AML-193 (cell line): ENCODE measurements at places on chromosomes 3 and 15.

DNA sequence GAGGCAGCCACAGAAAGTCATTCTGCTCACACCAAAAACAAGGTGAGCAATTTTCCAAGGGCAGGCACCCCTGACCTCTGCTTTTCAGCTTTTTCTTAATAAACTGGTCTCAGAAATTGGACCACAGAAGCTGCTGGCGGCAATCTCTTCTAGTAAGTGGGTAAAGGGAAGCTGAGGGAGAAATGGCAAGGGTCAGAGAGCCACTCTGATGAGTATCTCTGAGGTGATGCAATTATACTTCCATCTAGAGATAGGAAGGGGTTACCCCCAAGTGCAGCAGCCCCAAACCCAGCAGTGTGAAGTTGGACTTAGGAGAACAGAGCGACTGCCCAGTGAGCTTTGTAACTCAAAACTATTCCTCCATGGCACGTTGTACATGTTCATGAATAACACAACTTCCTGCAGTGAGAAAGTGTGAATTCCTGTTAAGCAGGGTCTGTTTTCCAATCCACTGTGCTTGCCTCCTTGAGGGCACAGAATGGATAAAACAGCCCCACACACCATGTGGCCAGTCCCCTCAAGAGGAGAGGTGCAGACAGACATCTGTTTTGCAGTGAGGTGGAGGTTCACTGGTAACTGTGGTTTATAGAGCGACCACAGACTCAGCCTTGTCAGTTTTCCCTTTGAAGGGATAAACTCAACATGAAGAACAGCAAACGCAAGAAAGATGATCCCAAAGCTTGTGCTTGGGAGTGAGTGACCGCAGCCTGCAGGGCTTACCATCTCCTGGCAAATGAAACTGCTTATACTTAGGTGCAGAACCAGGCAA lies 683.4 kb upstream of the CFAP20DC start:
- DNase-seq, result no peak

DNA sequence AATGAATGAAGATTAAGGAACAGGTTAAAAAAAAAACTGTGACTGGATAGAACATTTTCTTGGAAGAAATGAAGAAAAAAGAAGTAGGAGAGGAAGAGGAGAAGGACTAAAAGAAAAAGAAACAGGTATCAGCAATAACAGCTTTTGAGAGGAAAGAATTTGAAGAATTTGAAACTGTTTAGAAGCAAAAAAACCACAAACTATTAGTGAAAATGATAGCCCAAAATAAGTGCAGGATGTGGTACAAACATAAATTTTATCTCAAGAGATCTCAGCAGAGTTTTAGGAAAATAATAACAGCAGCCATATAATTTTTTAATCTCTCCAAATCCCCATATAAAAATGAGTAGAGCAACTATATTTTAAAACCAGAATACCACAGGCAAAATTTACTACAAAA lies 8.8 kb upstream of the A4GNT start:
- no peak for DNase-seq

- DNase-seq, result peak; percentile 47
Measured at GRCh38 chr3:122092460-122093165, 37.5 kb downstream of the CD86 start.

- DNase-seq, result no peak
Measured at GRCh38 chr3:97001611-97002010, 187.2 kb downstream of the EPHA6 start.

DNA sequence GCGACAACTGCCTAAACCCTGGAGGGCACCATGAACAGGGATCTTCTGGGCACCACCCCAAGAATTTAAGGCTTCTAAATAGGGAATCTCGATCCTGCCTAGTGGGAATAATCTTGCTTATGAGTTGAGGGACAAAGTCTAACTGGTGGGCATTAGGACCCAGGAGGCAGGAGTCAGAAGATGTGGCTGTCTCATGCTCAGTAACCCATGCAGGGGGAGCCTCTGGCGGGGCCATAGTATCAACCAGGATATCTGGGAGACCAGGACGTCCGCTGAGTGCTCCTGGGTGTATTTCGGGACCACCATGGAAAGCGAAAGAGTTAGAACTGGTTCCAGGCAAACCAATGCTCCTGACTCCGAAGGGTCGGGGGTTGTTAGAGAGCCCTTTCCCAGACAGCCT lies 356.1 kb downstream of the OTOL1 start:
- no peak for DNase-seq

GRCh38 chr3:186340204-186340603 lies 21.8 kb downstream of the DGKG start:
- DNase-seq, result no peak

GRCh38 chr15:80998251-80998650 lies 2.5 kb upstream of the TLNRD1 start:
- no peak for DNase-seq

DNA sequence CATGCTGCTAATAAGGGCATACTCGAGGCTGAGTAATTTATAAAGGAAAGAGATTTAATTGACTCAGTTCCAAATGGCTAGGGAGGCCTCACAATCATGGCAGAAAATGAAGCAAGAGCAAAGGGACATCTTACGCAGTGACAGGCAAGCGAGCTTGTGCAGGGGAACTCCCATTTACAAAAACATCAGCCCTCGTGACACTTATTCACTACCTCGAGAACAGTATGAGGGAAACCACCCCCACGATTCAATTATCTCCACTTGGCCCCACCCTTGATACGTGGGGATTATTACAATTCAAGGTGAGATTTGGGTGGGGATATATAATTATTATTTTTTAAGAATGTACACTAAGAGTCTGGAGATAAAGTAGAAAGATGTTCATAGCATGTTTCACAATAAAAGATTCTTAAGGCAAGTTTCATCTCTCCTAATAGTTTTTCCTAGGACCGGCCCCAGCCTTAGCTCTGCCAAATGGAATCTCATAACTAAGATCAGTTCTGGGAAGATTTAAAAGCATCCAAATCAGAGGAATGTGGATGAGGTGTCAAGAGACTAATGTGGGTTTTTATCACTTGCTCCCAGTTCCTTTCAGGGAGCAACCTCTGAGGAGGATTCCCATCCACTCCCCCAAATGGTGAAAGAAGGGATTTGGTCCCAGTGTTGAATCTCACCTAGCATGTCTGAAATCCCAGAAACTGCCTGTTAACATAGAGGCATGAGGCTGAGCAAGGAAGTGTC lies 221.0 kb downstream of the ZMAT3 start:
- no peak for DNase-seq

- peak; percentile 85 for DNase-seq
Measured at GRCh38 chr15:41013691-41014414, 60.6 kb downstream of the CHAC1 start.
